ENCODE measurements at places on chromosomes 7 and 10. TPM values are rescaled to one million over a fixed set of nuclear protein-coding genes. Genes with fewer than 3 reads are reported as not detected.

The SYT15 gene
- 3.0 TPM for total RNA-seq

The PDK4 gene
- total RNA-seq: 509 TPM

The C10orf62 gene
- total RNA-seq: not detected

The MYOZ1 gene
- not detected for total RNA-seq

The PDE6C gene
- total RNA-seq: not detected

The TRPV6 gene
- not detected for total RNA-seq

The SEMA3D gene
- total RNA-seq: 68.6 TPM

The PPP2R2D gene
- 38.1 TPM for total RNA-seq

The ACSM6 gene
- total RNA-seq: not detected

The FRAT1 gene
- total RNA-seq: 1.8 TPM

The UCN3 gene
- total RNA-seq: not detected

The CTBP2 gene
- total RNA-seq: 66.3 TPM

The MRPS33 gene
- 8.8 TPM for total RNA-seq

The ARMH3 gene
- 21.8 TPM for total RNA-seq

The STEAP1B gene
- 1.2 TPM for total RNA-seq

The PRF1 gene
- 0.51 TPM for total RNA-seq

The CCNY gene
- total RNA-seq: 79.2 TPM

The TEX36 gene
- not detected for total RNA-seq

The DDC gene
- not detected for total RNA-seq

The CPVL gene
- 8.5 TPM for total RNA-seq

The UPF2 gene
- 27.1 TPM for total RNA-seq

The ZNF804B gene
- not detected for total RNA-seq

The FAM241B gene
- 0.35 TPM for total RNA-seq

The WIPF3 gene
- 0.35 TPM for total RNA-seq

The SH2D4B gene
- not detected for total RNA-seq

The CPXM2 gene
- 16.4 TPM for total RNA-seq

The ANKRD1 gene
- total RNA-seq: 0.35 TPM

The PRKAR2B gene
- 30.5 TPM for total RNA-seq

The A1CF gene
- total RNA-seq: not detected

The MSS51 gene
- 5.5 TPM for total RNA-seq

The RBP3 gene
- not detected for total RNA-seq

The EN2 gene
- not detected for total RNA-seq

The NPC1L1 gene
- total RNA-seq: not detected

The SPDYE11 gene
- total RNA-seq: not detected
